ENCODE measurements at places on chromosomes 16 and 17.

- no peak for DNase-seq
Measured at GRCh38 chr16:78902321-78902720, 698.2 kb downstream of the MAF start.

DNA sequence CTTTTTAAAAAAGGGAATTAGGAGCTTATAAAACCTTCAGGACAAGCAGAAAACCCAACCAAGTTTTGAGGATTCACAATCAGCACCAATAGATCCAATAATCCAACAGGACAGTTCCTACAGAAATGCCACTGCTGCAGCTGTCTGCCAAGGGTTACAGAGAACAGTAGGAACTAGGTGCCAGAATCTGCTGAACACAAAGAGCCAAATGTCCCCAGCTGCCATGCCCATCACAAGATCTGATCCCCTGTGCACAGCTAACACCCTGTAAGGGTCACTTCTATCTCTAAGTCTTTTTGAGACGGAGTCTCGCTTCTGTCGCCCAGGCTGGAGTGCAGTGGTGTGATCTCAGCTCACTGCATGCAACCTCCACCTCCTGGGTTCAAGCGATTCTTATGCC lies 262.3 kb downstream of the STX8 start:
- DNase-seq, result no peak

GRCh38 chr17:61414141-61414935 lies 14.7 kb downstream of the TBX2 start:
- no peak for DNase-seq

- no peak for DNase-seq
Measured at GRCh38 chr16:1106659-1107058, 10.6 kb upstream of the C1QTNF8 start.

DNA sequence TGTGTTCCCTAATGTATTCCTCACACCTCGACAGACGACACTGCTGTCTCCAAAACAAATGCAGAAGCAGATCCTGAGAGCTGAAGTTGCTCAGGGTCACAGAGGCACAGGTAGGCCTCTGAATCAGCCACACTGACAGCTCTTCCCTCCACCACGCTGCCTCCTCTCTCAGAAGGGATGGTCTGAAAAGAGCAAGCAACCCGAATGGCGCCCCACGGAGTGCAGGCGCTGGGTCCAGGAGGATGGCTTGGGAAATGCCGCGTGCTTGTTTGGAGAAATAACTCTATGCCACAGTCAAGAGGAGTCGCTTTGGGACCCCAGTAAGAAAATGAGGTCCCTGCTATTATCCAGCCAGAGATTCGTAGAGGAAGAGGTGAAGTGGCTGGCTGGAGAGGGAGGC lies 15.9 kb downstream of the CYB561 start:
- no peak for DNase-seq

GRCh38 chr17:2366747-2367494 lies 29.6 kb downstream of the SGSM2 start:
- no peak for DNase-seq

GRCh38 chr17:58487589-58488427 lies at the start of gene HSF5:
Gene HSF5, minus strand, starts transcription at chr17:58488408. Its CDS starts 134 bp downstream, at chr17:58488274.
- DNase-seq, result no peak

DNA sequence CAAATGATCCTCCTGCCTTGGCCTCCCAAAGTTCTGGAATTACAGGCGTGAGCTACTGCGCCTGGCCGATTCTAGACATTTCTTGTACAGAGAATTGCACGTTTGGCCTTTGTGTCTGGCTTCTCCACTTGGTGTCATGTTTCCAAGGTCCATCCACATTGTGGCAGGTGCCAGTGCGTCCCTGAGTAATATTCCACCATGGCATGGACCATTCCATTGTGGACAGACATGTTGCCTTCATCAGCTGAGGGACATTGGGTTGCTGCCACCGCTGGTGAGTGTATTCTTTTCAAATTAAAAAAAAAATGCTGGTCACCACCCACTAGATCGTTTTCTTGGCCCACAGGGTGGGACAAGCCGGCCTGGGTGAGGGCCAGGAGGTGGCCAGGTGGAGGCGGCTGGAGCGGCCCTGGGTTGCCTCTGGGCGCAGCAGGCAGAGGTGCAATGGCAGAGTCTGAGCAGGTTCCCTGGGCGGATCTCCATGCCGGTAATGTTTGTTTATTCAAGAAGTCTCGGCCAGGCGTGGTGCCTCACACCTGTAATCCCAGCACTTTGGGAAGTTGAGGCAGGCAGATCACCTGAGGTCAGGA lies 274.1 kb downstream of the SEC14L1 start:
- DNase-seq, result no peak

- DNase-seq, result no peak
Measured at GRCh38 chr16:53132406-53132805, 77.6 kb downstream of the CHD9 start.

DNA sequence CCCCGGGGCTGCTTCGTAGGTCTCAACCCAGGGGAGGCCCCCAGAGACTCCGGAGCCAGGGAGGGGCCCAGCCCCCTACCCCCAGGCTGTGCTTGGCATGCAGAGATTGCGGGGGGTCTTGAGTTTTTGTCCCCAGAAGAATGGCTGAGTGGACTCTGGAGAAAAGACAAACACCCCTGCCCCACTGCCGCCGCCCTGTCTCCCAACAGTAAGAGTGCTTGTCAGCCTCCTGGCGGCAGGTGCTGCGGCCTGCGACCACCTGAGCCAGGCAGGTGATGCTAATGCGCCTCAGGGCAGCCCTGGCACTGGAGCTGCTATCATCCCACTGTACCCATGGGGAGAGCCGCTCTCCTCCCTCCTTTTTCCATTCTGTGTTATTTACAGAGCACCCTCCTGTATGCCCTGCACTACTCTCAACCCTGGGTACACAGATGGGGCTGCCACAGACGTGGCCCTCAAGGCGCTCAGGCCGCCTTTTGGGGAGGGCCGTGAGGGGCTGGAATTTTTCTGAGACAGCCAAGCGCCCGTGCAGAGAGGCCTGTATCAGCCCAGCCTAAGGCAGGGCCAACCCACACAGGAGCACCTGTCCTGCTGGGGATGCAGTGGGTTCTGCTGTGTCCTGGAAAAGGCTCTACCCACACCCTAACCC lies 2.6 kb upstream of the IL17C start:
- DNase-seq, result no peak

GRCh38 chr16:89084814-89085612 lies 8.6 kb upstream of the ACSF3 start:
- no peak for DNase-seq

DNA sequence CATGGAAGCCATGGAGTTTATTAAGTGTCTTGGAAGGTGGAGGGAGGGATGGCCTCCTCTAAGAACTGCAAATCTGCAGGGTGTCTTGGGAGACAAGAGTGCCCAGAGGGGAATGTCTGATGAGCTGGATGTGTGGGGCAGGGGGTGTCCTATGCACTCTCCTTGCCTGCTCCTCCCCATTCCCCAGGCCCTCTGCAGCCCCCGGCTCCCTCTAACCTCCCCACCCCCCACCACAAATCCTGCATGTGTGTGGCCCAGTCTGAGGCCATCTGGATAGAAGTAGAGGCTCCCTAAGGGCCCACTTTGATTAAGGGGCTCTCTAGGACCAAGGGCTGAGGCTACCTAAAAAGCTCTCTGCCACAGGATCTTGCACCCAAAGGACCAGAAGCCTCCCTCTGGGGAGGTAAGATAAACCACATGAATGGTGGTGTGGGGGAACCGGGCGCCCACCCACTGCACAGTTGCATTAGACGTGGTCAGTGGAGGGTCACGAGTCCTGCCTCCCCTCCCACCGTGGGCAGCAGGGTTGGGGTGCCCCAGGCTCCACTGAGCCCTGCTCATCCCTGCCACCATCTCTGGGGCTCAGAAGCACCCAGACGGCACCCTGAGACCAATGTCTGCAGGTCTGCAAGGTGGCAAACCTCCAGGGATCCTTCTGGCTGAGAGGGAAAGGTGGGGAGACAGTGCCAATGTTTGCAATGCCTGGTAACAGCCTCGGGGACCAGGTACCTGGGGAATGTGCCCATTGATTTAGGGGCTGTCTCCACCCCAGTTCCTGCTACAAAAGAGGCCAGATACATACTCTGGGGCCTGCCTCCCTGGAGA lies 618 bp downstream of the AANAT start:
- no peak for DNase-seq

- DNase-seq, result no peak
Measured at GRCh38 chr17:74297941-74298340, 23.9 kb downstream of the DNAI2 start.

- DNase-seq, result peak; percentile 50
Measured at GRCh38 chr17:1487939-1488825, 4.3 kb downstream of the MYO1C start.

DNA sequence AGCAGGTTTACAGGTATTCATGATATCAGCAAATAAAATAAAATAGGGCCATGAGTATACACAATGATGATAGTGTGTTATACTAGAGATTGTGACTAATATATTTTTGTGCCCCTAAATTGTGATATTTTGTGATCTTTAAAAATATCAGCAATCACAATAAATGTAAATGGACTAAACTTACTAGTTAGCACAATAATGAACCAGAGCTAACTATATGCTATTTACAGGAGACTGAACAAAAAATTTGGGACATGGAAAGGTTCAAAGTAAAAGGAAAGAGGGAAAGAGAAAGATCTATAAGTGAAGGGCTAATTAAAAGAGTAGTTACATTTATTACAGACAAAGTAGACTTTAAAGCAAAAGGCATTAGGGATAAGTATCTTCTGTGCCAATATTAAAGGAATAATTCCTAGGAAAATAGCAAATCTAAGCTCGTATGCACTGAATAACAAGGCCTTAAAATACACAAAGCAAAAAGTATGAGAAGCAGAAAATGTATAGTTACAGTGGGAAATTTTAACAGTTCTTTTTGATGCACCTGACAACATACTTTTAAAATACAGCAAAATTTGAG lies 5.0 kb upstream of the MSI2 start:
- DNase-seq, result no peak

DNA sequence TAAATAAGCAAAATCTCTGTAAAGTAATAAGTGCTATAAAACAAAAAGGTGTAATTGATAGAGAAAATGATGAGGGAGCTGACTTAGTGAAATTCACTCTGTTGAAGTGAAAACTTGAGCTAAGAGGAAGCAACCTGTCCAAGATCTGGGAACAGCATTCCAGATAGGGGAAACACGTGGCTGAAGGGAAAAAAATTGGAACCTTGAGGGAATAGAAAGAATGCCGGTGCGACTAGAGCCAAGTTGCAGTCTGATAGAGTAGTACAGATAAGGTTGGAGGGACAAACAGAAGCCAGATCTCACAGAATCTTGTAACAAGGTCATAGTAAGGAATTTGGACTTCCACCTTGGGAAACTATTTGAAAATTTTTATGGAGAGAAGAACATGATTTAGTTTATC lies 623 bp upstream of the DDX52 start:
- DNase-seq, result no peak

DNA sequence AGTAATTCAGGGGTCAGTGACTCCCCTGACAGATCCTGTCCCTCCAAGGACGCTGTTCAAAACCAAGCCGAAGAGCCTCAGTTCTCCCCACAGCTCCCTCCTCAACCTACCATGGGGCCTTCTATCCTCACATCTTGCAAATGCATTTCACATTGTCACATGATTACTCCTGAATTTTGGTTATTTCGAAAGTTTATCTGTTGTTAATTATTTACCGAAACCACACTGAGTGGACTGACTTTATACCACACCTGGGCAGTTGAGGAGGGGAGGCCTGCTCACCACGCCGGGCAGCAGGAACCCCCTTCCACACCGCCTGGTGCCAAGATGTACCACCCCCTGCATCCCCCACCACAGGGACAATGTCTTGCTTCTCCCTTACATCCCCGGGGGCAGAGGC lies 4.7 kb downstream of the TIMP2 start:
- no peak for DNase-seq

- DNase-seq, result no peak
Measured at GRCh38 chr17:2704031-2704889, 7.3 kb downstream of the CLUH start.

- DNase-seq, result no peak
Measured at GRCh38 chr17:60989379-60989778, 311.7 kb downstream of the BCAS3 start.

DNA sequence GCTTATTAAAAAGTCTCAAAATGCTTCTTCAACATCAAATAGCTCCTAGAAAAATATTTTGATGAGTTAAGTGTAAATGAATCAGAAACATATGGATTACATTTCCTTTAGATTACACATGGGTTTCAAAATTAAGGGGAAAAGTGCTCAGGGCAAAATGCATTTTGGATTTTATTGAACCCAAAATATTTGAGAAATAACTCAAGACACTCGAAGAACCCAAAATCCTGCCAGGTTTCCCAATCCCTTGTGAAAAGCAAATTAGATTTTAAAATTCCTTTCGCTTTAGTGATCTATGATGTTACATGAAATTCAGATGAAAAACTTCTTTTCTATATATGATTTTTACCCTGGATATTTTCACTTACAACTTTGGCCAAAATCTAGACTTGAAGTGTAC lies 847.4 kb upstream of the SOX9 start:
- DNase-seq, result no peak

DNA sequence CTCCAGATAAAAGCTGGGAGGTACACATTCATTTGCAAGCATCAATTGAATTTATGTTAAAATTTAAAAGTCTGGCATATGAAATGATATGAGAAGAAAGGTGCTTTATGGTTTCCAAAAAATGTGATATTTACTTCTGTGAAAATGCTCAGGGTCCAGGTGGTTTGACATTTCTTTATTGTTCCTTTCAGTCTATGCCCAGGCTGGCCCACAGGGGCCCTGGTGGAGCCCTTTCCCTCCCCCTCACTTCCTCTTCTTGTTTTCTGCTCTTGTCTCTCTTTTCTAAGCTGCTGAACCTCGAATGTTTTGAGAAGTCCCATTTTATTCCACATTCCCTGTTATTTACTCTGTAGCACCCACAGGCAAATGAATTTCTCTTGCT lies 127.8 kb downstream of the HS3ST3B1 start:
- DNase-seq, result no peak

DNA sequence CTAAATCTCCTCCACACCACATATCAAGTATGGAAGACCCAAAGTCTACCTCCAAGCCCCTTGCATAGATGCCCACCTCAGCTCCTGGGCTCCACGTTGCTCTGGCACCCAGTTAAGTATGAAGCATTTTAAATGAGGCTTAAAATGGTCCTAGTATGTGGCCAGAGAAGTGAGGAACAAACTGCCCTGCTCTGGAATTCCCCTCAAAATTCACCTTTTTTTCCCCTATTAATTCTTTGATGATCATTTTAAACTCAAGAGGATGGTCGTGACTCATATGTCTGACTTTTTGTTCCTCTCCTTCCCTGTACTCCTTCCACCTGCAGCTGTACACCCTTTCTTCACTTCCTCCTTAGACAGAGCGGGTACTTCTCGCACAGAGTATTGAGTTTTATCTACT lies 234.5 kb upstream of the MYOCD start:
- no peak for DNase-seq

- DNase-seq, result no peak
Measured at GRCh38 chr17:27760069-27760885, 40.1 kb downstream of the NOS2 start.
